ENCODE measurements at places on chromosomes 2 and 18. TPM values are rescaled to one million over a fixed set of nuclear protein-coding genes. Genes with fewer than 3 reads are reported as not detected.

DNA sequence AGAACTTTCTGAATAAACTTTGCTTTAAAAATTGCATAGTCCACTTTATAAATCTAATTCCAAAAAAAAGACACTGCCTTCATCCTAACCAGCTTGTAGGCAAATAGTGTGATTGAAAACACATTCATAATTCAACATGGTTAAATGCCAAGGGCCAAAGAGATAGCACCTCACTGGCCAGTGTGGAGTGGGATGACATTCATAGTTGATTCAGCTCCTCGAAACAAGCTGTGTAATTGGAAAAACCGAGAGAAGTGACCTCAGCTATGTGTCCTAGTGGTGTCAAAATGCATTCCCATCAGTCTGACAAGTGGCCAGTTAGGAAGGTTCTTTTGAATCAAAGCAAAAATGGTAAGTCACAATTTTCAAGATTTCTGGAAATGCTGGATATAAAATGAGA lies 1068.5 kb upstream of the CELF4 start:
- no peak for DNase-seq

- DNase-seq, result no peak
Measured at GRCh38 chr2:10267551-10268465, 34.9 kb upstream of the HPCAL1 start.

DNA sequence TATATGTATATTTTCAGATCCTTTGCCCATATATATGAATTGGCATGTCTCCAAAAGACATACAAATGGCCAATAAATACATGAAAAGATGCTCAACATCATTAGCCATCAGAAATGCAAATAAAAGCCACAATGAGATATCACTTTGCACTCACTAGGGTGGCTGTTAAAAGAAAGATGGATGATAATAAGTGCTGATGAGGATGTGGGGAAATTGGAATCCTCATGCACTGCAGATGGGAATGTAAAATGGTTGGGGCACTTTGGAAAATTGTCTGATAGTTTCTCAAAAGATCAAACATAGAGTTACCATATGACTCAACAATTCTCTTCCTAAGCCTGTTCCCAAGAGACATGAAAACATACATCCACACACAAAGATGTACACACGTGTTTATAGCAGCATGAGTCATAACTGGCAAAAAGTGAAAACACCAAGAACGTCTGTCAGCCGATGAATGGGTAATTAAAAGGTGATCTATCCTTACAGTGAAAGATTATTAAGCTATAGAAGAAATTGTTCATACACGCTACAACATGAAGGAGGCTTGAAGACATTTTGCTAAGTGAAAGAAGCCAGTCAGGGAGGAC lies 19.7 kb downstream of the NGEF start:
- DNase-seq, result no peak

DNA sequence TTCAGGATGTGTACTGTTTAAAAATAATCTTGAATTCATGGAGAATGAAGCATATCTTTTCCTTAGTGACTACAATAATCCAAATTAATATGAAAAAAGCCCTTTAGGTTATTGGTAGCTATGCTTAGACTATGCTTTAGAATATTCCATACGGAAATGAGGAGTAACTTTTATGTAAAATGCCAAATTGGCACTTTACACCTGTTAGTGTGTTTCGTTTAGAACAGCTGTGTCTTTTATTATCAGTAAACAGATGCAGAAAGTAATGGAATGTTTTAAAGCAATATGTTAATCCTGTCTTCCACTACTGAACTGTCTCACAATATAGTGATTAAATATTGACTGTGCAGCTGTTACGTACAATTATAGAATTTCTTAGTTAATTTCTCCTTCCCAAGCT lies 129.6 kb downstream of the PMS1 start:
- DNase-seq, result no peak

GRCh38 chr2:9813312-9814128 lies 29.8 kb upstream of the TAF1B start:
- peak; percentile 85 for DNase-seq

- DNase-seq, result no peak
Measured at GRCh38 chr18:33472509-33472908, 32.0 kb upstream of the CCDC178 start.

GRCh38 chr2:210617732-210618330 lies 61.4 kb downstream of the CPS1 start:
- DNase-seq, result no peak

GRCh38 chr2:8389431-8390108 lies 292.3 kb upstream of the ID2 start:
- DNase-seq, result no peak

DNA sequence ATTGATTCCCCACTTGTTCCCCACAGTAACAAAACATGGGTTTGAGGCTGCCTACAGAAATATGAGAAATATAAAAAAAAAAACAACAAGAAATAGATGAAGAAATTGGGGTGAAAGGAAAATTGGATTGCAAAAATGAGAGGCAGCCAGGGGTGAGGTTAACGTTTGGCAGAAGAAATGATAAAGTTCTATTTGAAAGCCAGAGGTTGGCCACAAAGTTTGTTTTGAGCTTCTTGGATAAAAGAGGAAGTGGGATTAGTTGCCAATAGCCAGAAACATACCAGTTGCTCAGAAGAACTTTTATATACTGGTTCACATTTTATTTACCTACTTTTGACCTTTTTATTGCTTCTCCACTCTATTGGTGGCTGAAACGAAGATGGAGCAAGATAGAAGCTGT lies 67.5 kb downstream of the FASTKD2 start:
- DNase-seq, result no peak

DNA sequence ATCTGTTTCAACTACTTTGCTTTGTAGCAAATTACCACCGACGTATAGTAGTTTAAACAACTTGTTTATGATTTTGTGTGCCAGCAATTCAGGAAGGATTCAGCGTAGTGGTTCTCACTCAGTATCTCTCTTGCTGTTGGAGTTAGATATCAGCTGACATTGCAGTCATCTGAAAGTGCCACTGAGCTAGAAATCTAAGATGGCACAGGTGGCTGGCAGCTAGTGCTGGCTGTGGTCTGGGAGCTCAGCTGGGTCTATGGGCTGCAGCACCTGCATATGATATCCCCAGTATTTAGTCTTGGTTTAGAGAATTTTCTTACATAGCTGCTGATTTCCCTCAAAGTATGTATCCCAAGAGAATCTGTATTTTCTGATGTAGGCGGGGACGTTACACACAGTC lies 235.6 kb downstream of the SCG2 start:
- no peak for DNase-seq

GRCh38 chr2:180314086-180314485 lies 307.0 kb upstream of the CWC22 start:
- DNase-seq, result no peak

DNA sequence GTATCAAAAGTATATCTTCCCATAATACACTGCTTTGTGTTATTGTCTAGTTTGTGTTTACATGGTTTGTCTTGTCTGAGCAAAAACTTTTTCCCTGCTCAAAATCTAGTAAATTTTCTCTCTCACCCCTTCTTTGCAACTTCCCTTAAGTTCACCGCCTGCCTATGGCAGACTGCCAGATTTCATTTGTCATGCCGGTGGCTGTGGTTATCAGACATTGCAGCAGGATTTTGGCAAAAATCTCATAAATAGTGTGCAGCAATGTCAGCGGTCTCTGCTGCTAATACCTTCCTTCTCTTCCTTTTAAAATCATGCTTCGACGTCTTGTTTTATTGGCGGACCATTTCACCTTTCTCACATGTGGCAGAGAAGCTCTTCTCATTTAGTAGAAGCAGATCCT lies 45.6 kb upstream of the TMEM178A start:
- no peak for DNase-seq

GRCh38 chr2:128803222-128803621 lies 484.6 kb upstream of the HS6ST1 start:
- no peak for DNase-seq

GRCh38 chr18:63147973-63148372 lies 171.6 kb downstream of the BCL2 start:
- DNase-seq, result no peak

DNA sequence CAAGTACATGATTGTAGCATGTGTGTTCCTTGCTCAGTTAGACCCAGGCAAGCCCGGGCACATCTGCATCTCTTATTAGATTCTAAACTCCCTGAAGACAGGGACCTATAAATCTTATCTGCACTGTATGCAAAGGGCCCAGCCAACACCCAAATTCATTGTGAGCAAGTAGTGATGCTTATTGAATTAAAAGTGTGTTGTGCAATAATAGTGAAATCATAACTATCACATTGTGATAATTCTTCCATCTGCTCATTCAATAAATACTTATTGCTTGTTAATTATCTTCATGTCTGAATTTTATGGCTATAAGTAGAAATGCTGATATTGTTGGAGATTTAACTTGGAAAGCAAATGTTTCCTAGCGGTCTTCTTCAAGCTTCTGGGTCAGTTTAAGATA lies 387.5 kb downstream of the SLC4A3 start:
- DNase-seq, result no peak

- DNase-seq, result no peak
Measured at GRCh38 chr2:204114295-204115136, 178.0 kb downstream of the ICOS start.

DNA sequence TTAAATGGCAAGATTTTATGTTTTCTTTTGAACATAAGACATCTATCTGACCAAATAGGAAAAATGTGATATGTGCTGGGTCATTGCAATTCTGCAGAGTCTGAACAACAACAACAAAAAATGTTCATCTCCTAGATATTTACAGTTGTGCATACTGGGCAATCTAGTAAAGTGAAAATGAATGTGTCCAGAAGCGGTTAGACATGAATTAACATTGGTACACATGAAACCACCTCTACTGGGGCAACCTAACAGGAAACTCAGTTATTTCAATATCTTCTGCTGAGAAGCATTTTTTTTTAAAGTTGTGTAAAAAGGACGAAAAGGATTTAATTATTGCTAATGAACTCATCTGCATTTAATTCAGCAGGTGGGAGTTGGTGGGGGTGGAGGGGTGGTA lies 76.9 kb downstream of the DHRS9 start:
- no peak for DNase-seq

- DNase-seq, result no peak
Measured at GRCh38 chr2:167380555-167380954, 492.3 kb downstream of the XIRP2 start.

GRCh38 chr2:232615339-232615738 lies 18.1 kb upstream of the EFHD1 start:
- no peak for DNase-seq

GRCh38 chr18:2508678-2509077 lies 62.6 kb downstream of the METTL4 start:
- no peak for DNase-seq

- DNase-seq, result no peak
Measured at GRCh38 chr2:229869226-229869625, 52.6 kb downstream of the TRIP12 start.

DNA sequence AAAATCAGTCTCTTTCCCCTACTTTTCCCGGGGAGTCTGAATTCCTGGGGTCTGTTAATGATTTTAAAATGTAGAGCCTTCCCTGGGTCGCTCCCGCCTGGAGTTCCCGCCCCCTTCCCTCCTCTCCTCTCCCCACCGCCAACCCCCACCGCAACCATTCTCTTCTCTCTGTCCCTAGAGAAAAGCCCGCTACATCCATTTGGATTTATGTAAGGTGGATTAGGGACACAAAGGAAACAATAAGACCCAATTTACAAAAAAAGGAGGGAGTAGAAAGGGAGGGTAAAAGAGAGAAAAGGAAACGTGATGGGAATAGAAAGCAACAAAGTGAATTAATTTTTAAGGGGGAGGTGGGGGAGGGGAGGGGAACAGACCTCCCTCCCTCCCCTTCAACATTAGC lies 2.2 kb downstream of the EPHA4 start:
- DNase-seq, result no peak

GRCh38 chr2:161101406-161101805 lies 58.8 kb upstream of the TANK start:
- no peak for DNase-seq

GRCh38 chr2:169139145-169139544 lies 69.8 kb downstream of the DHRS9 start:
- DNase-seq, result no peak

- no peak for DNase-seq
Measured at GRCh38 chr18:59878644-59879043, 21.2 kb upstream of the PMAIP1 start.

DNA sequence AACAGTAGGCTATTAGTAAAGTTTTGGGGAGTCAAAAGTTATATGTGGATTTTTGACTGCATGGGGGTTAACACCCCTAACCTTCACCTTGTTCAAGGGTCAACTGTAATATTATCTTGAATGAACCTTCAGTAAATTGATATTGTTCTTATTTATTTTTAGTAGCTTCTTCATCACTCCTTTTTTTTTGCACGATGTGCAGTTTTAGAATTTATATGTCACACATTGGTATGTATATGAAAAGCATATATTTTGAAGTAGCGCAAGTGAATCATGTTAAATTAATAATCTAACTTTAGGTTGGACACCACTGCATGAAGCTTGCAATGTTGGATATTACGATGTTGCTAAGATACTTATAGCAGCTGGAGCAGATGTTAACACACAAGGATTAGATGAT lies 79.9 kb downstream of the ANKRD12 start:
- no peak for DNase-seq

DNA sequence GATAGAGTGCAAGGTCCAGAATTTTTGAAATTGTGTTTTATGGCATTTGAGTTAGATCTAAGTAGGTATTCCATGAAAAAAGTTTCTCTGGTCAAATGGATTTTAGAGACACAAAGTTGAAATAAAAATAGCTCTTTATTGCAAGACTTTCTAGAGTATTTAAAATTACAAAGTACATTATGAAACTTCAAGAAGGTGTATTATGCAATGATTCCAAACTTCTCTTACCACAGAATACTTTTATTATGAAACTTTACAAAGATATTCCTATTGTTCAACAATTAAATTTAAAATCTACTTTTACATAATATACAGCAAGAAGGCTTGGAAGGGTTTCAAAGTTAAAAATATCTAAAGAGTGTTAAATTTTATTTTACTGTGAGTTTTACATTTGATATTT lies 65.9 kb downstream of the CALCRL start:
- no peak for DNase-seq

- DNase-seq, result no peak
Measured at GRCh38 chr2:172107690-172108586, 5.2 kb upstream of the DLX2 start.

- no peak for DNase-seq
Measured at GRCh38 chr2:235737396-235737795, 243.6 kb downstream of the AGAP1 start.

The FEV gene
- 51.1 TPM for total RNA-seq

The GCG gene
- 4,649 TPM for total RNA-seq

The PAPOLG gene
- 16.2 TPM for total RNA-seq

The FBXO36 gene
- total RNA-seq, result 3.2 TPM

The REG1A gene
- total RNA-seq, result 37.3 TPM

The TBR1 gene
- not detected for total RNA-seq

The CTAGE1 gene
- not detected for total RNA-seq

The WDCP gene
- 12.3 TPM for total RNA-seq

The DPY30 gene
- 84.5 TPM for total RNA-seq

The FKBP7 gene
- 34.1 TPM for total RNA-seq

The MEP1B gene
- 2.7 TPM for total RNA-seq

The UBE2F gene
- 43.1 TPM for total RNA-seq

The RAMP1 gene
- 11.3 TPM for total RNA-seq

The CHRNG gene
- 0.87 TPM for total RNA-seq

The NOSTRIN gene
- 2.4 TPM for total RNA-seq

The DNAH7 gene
- 1.4 TPM for total RNA-seq

The ABCA12 gene
- total RNA-seq, result 8.9 TPM
